CD4-positive, alpha-beta T cell treated with Interleukin-6 for 4 hours (primary cell): ENCODE measurements at places on chromosomes 1 and 21.

DNA sequence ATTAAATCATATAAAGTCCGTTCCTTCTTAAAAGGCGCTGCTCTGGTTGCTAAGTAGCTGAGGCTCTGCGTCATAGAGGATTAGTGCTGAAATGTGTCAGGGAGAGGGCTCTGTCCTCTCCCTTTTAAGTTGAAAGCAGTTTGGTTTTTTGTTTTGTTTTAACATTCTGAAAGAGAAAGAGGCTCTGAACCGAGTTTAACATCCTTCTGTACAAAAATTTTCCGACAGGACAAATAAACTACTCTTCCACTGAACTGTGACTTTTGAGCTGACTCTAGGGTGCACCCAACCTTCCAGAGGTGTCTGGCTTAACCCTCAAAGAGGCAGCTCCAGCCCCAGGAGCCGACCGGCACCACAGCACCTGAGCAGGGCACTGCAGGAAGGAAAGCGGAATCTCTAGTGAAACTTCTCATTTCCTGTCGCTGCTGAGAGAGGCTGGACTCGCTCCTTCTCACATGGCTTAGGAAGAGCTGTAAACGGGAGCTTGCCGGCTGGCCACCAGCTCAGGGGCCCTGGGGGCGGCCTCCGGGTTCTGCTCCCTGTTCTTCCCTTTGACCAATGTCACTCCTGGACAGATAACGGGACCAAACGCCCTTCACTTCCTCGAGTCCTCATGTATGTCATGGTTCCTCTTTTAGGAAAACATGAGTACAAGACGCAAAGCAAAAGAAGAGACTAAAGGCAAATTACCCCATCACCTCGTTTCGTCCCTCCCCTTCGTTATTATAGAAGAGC is 1.2 kb downstream of the VAV3 start:
- DNase-seq: peak; percentile 46

DNA sequence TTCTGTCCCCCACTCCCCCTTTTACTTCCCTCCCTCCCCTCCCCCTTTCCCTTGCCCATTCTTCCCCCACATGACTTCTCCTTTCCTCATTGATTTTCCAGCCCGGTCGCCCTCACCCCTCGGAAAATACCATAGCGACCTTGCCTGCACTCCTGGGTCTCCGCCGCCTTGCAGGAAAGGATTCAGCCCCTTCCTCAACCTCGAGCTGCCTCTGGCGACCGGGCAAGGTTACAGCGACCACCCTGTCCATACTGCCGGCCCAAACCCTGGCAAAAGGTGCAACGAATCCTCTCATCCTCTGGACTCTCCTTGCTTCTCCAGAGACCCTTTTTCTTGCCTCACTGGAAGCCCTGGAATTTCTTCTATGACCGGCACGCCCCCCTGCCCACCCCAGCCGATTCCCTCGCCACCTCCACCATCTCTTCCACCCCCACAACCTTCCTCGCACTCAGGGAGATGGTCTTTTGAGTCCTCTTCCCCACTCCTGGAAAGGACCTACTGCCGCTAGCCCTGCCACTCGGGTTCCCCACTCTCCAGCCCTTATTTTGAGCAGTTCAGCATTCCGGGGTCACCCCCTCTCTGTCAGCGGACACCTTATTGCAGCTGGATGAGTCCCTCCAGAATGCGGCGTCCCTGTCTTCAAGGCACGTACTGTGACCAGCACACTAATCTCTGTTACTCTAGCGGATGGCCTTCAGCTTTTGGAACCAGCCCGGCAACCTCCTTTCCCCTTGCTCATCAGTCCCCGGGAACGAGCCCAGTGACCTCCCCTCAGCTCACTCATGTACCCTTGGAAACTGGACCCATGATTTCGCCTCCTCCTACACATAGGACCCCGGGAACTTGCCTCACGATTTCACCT is 846 bp downstream of the NSUN4 start:
- no peak for DNase-seq

- DNase-seq: no peak
Measured at GRCh38 chr1:240194120-240194519, 102.4 kb downstream of the FMN2 start.

- no peak for DNase-seq
Measured at GRCh38 chr1:184975208-184975870, 1.0 kb upstream of the NIBAN1 start.

- DNase-seq: no peak
Measured at GRCh38 chr1:47196622-47197021, 6.8 kb upstream of the PDZK1IP1 start.

- DNase-seq: peak; percentile 28
Measured at GRCh38 chr1:2126331-2127186, 68.0 kb downstream of the FAAP20 start.

DNA sequence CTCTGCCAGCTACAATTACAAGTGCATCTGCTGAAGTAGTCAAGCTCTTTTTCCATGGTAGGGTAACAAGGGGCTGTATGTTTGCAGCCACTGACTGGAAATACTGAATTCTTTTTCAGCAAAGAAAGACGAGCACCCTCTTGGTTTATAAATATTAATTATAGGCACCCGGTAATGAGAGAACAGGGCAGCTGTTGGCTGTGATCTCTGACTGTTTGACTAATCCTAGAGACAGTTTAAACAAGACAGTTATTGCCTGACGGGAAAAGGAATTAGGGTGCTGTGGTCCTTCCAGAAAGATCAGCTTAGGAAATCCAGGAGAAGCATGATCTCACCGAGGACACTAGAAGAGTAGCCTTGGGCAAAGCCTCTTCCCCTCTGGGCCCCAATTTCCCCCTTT is 183.7 kb upstream of the ZC3H12A start:
- no peak for DNase-seq

- DNase-seq: no peak
Measured at GRCh38 chr1:45407629-45408287, 67.5 kb upstream of the MUTYH start.

GRCh38 chr1:7470904-7471638 is 300.0 kb upstream of the VAMP3 start:
- no peak for DNase-seq

GRCh38 chr1:61445269-61445825 is 279.6 kb downstream of the TM2D1 start:
- DNase-seq: no peak

- DNase-seq: no peak
Measured at GRCh38 chr1:169473347-169473746, 12.4 kb downstream of the SLC19A2 start.

DNA sequence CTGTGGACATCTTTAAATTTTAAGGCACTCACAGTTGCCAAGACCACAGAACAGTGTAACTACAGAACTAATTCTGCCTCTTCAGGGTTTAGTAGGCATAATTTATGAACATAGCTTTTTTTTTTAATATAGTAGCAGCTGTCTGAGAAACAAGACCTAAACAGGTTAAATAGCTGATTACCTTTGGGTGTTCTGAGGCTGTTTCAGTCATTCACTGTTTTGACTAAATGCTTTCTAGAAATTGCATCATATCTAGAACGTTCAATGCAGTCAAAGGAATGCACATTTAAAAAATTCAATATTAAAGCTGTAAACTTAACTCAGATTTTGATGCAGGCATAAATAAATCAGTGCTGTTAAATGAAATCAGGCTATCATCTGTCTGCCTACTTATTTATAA is 101.6 kb downstream of the BRINP3 start:
- no peak for DNase-seq

GRCh38 chr1:11046625-11047365 is at the start of gene MASP2:
Gene MASP2, minus strand, starts transcription at chr1:11047239. Its CDS starts 32 bp downstream, at chr1:11047207.
- DNase-seq: no peak

GRCh38 chr1:179857009-179857408 is 20.6 kb downstream of the TOR1AIP2 start:
- no peak for DNase-seq

- DNase-seq: no peak
Measured at GRCh38 chr21:45041351-45041805, 33.0 kb upstream of the ADARB1 start.

DNA sequence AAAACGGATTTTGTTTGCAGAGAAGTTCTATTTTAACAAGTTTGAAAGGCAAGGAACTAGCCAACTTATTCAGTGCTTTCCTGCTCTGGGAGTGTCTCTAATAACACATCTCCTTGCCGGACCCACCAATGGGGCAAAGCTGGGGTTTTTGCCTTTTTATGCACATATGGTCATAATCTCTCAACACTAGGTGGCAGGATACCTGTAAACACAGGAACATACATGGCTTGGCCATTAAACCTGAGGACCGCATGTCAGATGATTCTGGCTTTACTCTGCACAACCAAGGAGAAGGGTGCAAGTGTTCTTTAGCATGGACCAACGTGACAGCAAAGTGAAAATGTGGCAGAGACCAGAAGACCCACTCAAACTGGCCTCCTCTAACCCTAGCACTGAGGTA is 4.9 kb downstream of the TMEM9 start:
- no peak for DNase-seq

- DNase-seq: no peak
Measured at GRCh38 chr1:41318135-41318534, 43.1 kb upstream of the FOXO6 start.

- peak; percentile 78 for DNase-seq
Measured at GRCh38 chr1:207822602-207823451, 71.0 kb downstream of the CD46 start.

DNA sequence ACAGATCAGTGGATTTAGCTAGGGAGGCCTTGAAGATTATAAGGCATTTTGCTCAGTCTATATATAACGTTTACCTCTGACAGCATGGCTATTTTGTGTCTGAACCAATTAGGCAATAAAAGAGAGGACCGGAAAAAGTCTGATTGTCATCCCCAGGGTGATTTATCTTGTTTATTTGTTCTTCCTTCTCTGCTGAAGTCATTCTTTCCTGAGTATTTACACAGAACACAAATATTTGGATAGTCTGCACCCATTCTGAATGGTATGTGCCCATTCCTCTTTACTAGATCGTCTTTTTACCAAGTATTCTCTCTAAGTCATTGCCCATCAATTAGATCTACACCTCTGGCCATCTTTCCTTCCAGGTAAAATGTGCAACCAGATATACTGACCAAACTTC is 1602.9 kb downstream of the KCNT2 start:
- no peak for DNase-seq

GRCh38 chr1:74485622-74486021 is 26.8 kb downstream of the LRRC53 start:
- no peak for DNase-seq

DNA sequence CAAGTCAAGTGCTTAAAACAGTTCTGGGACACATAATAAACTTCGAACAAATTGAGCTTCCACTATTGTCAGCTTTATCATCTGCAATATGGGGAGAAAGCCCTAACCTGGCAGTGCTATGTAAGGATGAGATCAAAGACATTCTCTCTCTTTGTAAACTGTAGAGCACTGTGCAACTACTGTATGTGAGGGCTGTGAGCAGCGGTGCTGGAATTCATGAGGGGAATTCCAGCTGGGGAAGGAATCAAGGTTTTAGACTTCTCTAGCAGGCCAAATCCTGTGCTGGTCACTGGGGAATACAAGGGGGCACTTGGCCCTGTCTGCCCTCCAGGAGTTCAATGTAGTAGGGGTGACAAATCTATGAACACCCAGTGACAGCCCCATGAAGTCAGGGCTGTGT is 9.3 kb downstream of the FAM151A start:
- no peak for DNase-seq

GRCh38 chr21:31473685-31474345 is 129.8 kb upstream of the TIAM1 start:
- no peak for DNase-seq

DNA sequence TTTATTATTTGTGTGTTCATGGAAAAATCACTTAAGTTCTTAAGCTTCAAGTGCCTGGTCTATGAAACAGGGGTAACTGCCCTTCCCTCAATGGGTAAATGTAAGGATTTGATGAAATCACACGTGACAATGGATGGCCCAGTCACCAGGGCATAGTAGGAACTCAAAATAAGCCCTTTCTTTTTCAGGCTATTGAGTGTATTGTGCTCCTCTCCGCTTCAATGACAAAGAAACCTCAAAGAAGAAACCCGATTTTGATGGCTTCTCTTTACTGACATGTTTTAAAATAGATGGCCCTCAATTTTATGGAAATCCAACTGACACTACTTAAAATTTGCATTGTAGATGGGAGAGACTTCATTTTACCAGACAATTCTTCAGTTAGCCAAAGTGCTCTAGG is 543.5 kb downstream of the OMA1 start:
- no peak for DNase-seq

DNA sequence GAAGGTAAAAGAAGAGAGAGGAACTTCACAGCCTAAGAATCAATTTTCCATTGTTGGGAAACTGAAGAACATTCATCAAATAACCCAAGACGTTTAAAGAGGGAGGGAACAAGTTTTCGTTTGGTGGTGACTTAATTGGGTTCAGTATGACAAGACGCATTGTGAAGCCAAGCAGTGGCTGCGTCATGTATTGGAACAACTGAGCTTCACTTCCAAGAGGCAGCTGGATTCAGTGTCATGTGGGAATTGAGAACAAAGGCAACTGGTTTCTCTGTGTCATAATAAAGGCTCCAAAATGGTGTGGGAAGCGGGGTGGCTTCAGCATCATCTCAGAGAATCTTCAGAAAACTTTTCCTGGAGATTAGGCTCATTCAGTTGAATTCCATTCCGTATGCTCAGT is 29.8 kb upstream of the RC3H1 start:
- no peak for DNase-seq

- no peak for DNase-seq
Measured at GRCh38 chr1:229170274-229170673, 100.6 kb upstream of the RAB4A start.

- no peak for DNase-seq
Measured at GRCh38 chr1:188170935-188171334, 1342.2 kb downstream of the PLA2G4A start.

DNA sequence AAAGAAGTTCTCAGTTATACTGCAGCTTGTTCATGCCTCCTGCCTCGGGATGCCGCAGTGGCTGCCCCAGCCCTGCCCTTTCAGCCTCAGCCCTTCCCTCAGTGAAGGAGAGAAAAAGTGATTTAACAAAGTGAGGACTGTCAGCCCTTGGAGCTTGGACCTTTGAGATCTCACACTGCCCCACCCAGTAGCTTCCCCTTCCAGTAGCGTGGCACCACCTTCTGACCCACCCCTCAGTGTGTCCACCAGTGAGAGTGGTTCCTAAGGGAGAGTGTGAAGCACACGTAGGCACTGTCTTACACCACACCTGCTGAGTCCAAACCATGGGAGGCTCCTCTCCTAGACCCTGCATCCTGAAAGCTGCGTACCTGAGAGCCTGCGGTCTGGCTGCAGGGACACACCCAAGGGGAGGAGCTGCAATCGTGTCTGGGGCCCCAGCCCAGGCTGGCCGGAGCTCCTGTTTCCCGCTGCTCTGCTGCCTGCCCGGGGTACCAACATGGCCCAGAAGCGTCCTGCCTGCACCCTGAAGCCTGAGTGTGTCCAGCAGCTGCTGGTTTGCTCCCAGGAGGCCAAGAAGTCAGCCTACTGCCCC is at the start of gene CDA:
Gene CDA, plus strand, starts transcription at position 464 of the 592 bp plus-strand sequence. Its CDS starts 33 bp downstream, at position 497.
- no peak for DNase-seq

DNA sequence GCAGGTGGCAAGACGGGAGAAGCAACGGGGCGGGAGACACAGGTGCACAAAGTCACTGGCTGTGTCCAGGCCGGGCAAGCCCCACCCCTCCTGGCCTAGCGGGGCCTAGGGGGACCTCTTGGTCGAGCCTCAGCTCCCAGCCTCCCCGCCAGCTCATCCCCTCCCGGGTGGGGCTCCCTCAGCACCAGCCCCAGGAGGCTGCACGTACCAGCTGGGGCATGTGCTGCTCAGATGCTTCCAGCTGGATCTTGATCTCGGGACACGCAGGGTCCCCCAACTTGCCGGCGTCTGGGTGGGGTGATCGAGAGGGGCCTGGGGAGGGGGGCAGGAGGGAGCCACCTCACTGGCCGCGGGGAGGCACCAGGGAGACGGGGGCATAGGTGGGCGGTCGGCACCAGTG is 71.4 kb downstream of the RAP1GAP start:
- no peak for DNase-seq
